Purkinje cell (primary cell): ENCODE measurements at places on chromosomes 2 and 18. TPM values are rescaled to one million over a fixed set of nuclear protein-coding genes. Genes with fewer than 3 reads are reported as not detected.

The ABCG5 gene
- 0.48 and 1.3 TPM in 2 replicates for polyA plus RNA-seq

The KYNU gene
- polyA plus RNA-seq = not detected in 2 replicates

The ABCB11 gene
- 0.03 TPM in 1 of 2 replicates, not detected in the other for polyA plus RNA-seq

The DSG3 gene
- polyA plus RNA-seq = 0.04 and 0.08 TPM in 2 replicates

The ATP6V1B1 gene
- polyA plus RNA-seq = not detected in 2 replicates

The HOXD10 gene
- polyA plus RNA-seq = not detected in 2 replicates

The LIPG gene
- not detected in 2 replicates for polyA plus RNA-seq

The LRRFIP1 gene
- 47.5 and 48.2 TPM in 2 replicates for polyA plus RNA-seq

The CROCC2 gene
- polyA plus RNA-seq = not detected in 2 replicates

The EPB41L3 gene
- 180 and 211 TPM in 2 replicates for polyA plus RNA-seq

The SDC1 gene
- 3.1 and 9.0 TPM in 2 replicates for polyA plus RNA-seq

The CGREF1 gene
- polyA plus RNA-seq = 28.9 and 37.0 TPM in 2 replicates

The ASB18 gene
- 0.62 TPM in 1 of 2 replicates, not detected in the other for polyA plus RNA-seq

The FBLN7 gene
- 6.8 and 8.9 TPM in 2 replicates for polyA plus RNA-seq

The TMEFF2 gene
- 101 and 128 TPM in 2 replicates for polyA plus RNA-seq

The SERPINE2 gene
- 84.4 and 104 TPM in 2 replicates for polyA plus RNA-seq

The EFHD1 gene
- 0.15 TPM in 1 of 2 replicates, not detected in the other for polyA plus RNA-seq

The ACTG2 gene
- not detected in 2 replicates for polyA plus RNA-seq

The IGFBP5 gene
- polyA plus RNA-seq = 2.0 and 5.2 TPM in 2 replicates

The C18orf54 gene
- polyA plus RNA-seq = 1.4 and 2.3 TPM in 2 replicates

The LRATD1 gene
- polyA plus RNA-seq = 1.2 and 6.2 TPM in 2 replicates

The LINC00305 gene
- polyA plus RNA-seq = not detected in 2 replicates

The SLC66A3 gene
- 3.9 and 6.7 TPM in 2 replicates for polyA plus RNA-seq

The CRYGC gene
- polyA plus RNA-seq = not detected in 2 replicates

The ZNF532 gene
- 28.0 and 29.4 TPM in 2 replicates for polyA plus RNA-seq

The KATNAL2 gene
- polyA plus RNA-seq = 4.4 and 6.4 TPM in 2 replicates

The B4GALT6 gene
- polyA plus RNA-seq = 43.5 and 44.0 TPM in 2 replicates

The ANKRD44 gene
- polyA plus RNA-seq = 2.4 and 4.0 TPM in 2 replicates

The GNLY gene
- polyA plus RNA-seq = not detected in 2 replicates

The SLC39A10 gene
- 159 and 203 TPM in 2 replicates for polyA plus RNA-seq

The IL18R1 gene
- polyA plus RNA-seq = 0.08 TPM in 1 of 2 replicates, not detected in the other

The CDC42EP3 gene
- 2.7 TPM in 1 of 2 replicates, not detected in the other for polyA plus RNA-seq

The DOK6 gene
- polyA plus RNA-seq = 0.76 and 2.1 TPM in 2 replicates

The GDF7 gene
- not detected in 2 replicates for polyA plus RNA-seq

The GPR45 gene
- not detected in 2 replicates for polyA plus RNA-seq

The IL36B gene
- not detected in 2 replicates for polyA plus RNA-seq

The LYG2 gene
- polyA plus RNA-seq = 0.39 and 11.1 TPM in 2 replicates

The SGPP2 gene
- 3.1 and 3.2 TPM in 2 replicates for polyA plus RNA-seq

The ZNF397 gene
- polyA plus RNA-seq = 15.6 and 21.5 TPM in 2 replicates

The SYT4 gene
- polyA plus RNA-seq = 52.6 and 76.1 TPM in 2 replicates

The CCDC68 gene
- not detected in 2 replicates for polyA plus RNA-seq

The MTCL1 gene
- polyA plus RNA-seq = 50.8 and 53.0 TPM in 2 replicates

The PRKAG3 gene
- not detected in 2 replicates for polyA plus RNA-seq

The C2orf78 gene
- polyA plus RNA-seq = not detected in 2 replicates

The TNFRSF11A gene
- 2.3 and 3.4 TPM in 2 replicates for polyA plus RNA-seq

The FOXI3 gene
- not detected in 2 replicates for polyA plus RNA-seq

The NT5C1B gene
- polyA plus RNA-seq = not detected in 2 replicates

The GPC1 gene
- polyA plus RNA-seq = 0.13 and 1.8 TPM in 2 replicates

The DPP4 gene
- 0.11 TPM in 1 of 2 replicates, not detected in the other for polyA plus RNA-seq

The MOGAT1 gene
- polyA plus RNA-seq = not detected in 2 replicates

The WDR43 gene
- polyA plus RNA-seq = 20.2 and 25.7 TPM in 2 replicates
